ENCODE measurements at places on chromosomes 12 and 14.

- no peak for DNase-seq
Observed at GRCh38 chr14:82387699-82388098, 854.0 kb upstream of the SEL1L start.

- DNase-seq, result no peak
Observed at GRCh38 chr12:54595471-54595870, 7.0 kb upstream of the PPP1R1A start.

GRCh38 chr14:51596488-51597117, 55.1 kb upstream of the FRMD6 start:
- DNase-seq, result no peak

DNA sequence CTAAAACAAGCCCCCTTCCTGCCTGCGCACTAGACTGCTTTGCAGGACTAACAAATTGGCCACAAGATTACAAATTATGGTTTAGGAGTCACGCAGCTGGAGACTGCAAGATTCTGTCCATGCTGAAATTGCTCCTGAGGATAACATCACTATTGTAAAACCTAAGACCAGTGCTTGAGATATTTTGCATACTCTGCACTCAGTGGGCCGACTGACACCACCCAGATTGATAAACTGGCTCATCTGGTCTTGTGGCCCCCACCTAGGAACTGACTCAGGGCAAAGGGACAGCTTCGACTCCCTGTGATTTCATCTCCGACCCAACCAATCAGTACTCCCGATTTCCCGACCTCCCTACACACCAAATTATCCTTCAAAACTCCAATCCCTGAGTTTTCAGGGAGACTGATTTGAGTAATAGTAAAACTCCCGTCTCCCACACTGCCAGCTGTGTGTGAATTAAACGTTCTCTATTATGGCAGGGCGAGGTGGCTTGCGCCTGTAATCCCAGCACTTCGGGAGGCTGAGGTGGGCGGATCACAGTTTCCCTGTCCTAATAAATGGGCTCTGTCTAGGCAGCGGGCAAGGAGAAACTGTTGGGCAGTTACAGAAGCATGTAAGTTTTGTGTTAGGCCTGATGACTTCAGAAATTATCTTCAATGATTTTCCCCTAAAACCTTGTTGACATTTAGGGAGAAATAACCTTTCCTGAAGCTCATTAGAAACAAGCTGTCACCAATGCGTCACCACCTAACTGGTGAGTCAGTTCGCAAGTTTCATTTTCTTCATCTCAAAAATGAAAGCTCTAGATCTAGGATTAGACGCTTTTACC, 5.3 kb upstream of the UBC start:
- no peak for DNase-seq

GRCh38 chr12:51941604-51942003, 9.9 kb upstream of the ACVR1B start:
- DNase-seq, result no peak

- DNase-seq, result no peak
Observed at GRCh38 chr14:39733741-39734140, 301.5 kb upstream of the FBXO33 start.

GRCh38 chr14:64656986-64657385, 47.2 kb upstream of the PLEKHG3 start:
- no peak for DNase-seq

DNA sequence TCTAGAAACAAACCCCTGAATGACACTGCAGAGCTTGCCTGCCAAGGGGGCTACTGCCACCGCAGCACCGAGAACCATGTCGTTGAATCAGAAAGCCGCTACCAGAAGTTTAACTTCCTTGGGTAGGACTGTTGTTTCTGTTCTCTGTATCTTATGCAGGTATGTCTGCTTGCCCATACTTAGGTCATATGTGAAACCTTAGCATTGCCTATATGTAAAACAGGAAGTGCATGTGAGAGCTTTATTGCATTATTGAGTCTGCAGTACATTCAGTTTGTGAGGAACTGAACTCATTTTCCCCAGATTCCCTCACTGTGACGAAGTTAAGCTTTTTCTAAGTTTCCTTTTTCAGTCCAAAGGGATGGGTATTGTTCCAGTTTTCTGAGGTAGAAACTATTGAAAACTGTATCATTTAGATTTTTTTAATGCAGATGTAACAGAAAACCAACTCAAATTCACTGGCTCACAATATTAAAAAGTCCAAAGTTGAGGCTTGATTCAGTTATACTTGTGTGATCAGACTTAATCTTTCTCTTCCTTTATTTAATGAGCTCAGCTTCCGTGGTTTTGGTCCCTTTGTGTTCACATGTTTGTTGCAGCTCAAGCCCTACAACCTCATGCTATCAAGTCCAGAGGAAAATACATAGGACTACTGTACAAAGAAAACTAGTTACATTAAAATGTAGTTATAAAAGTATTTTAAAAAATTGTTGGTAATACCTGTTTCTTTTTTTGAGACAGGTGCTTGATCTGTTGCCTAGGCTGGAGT, 6.9 kb downstream of the FBXO34 start:
- DNase-seq, result no peak

DNA sequence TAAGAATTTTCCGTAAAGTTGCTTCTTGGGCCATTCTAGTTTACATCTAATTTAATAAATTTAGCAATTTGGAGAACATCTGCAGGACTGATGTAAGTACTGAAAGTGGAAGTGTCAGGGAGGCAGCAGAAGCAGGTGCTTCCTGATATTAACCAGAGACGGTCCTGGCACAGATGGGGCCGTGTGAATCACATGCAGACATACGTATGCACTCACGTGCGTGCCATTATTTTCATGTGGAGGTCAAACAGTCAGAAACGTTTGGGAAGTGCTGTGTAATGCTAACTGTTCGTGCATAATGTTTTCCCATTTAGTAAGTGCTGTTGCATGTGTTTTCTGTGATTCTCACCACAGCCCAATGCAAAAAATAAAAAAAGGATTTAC, 87.8 kb upstream of the DYNC1H1 start:
- DNase-seq, result no peak

- DNase-seq, result no peak
Observed at GRCh38 chr12:71810921-71811320, 28.6 kb upstream of the TBC1D15 start.

DNA sequence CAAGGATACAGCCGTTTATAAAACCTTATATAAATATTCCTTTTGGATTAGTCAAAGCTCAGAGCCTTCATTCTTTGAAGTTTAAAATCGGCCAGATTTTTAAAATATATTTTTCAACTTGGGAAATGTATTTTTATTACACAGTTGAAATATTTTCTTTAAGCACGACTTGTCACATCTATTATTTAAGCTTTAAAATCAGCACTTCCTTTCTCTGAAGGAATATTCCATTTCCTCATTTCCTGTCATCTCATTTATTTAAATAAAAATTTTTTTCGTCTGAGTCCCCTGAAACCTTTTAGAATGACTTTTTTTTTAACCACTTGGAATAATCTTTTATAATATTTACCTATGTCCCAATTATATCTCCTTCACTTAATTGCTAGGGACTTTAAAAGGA, 107.5 kb upstream of the PDE3A start:
- no peak for DNase-seq

DNA sequence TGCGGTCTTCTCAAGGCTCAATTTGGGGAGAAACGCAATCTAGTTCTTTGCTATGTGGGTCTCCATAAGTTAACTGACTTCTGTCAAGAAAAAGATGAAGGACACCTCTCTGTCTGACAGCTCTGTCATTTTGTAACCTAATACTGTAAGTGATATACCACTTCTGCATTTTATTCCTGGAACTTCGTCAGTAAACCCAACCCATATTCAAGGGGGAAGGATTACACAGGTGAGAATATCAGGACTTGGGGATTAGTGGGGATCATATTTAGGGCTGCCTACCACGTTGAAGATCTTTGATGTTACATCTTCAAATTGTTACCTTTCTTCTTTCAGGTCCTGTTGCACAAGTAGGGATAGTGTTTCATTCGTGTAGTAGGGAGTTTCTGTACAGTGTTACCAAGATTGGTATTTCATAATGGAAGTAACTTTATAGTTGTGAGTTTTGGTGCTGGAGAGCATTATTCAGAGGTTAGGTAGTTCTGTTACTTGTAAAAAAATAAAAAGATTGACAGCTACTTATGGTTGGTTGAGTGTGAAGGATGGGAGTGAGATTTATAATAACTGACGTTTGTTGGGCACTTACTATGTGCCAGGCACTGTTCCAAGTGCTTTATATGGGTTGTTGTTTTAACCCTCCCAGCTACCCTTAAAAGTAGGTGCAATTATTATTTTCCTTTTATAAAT, 1.6 kb downstream of the TMEM260 start:
- no peak for DNase-seq

DNA sequence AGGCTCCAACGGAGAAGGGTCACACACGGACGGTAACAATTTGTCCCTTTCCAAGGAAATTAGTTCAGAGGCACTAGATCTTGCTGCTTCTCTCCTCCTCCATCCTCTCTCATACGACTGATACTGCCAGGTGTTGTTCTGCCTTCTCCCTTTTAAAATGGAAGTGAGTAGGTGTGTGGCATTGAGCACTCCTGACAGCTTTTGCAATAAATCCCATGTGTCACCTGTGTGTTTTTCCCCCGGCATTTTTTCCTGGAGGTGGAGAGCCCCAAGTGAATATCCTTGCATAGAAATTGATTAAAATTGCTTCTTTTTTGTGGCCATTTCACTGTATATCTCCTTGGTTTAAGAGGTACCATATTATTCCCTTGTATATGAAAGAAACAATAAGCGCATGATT, 26.2 kb upstream of the AKAP5 start:
- DNase-seq, result no peak

DNA sequence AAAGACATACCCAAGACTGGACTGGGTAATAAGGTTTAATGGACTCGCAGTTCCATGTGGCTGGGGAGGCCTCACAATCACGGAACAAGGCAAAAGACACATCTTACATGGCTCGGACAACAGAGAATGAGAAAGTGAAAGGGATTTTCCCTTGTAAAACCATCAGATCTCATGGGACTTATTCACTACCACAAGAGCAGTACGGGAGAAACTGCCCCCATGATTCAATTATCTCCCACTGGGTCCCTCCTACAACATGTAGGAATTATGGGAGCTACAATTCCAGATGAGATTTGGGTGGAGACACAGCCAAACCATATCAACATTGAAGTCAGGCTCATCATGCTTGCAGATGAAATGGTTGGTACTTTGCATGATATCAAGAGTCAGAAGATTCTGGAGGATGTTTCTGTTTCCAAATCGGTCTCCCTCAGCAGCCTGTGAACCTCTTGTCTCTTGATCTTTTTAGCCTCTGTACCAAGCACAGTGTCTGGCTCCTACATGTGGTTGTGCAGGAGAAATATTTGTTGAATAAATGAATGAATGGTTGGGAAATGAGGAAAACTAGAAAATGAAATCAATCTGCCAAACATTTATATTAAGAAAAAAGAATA, 98.6 kb downstream of the VRK1 start:
- no peak for DNase-seq

GRCh38 chr12:42757624-42758119, 168.1 kb upstream of the PRICKLE1 start:
- DNase-seq, result no peak

DNA sequence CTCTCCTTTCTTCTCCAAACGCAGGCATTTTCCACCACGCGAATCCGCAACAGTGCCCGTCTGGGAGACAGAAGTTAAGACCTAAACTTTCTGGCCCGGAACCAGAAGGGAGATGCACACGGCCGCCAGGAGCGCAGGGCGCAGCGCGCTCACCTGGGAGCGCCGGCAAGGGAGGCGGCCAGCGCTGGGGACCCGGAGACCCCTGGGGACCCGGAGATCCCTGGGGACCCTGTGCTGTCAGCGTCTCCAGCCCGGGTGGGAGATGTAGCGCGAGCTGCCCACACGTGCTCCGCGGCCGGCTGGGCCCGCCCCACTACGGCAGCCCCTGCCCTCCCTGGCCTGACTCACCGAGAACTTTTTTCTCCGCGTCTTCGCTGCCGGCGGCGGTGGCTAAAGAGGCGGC, 620 bp downstream of the YBX3 start:
- peak; percentile 52 for DNase-seq

DNA sequence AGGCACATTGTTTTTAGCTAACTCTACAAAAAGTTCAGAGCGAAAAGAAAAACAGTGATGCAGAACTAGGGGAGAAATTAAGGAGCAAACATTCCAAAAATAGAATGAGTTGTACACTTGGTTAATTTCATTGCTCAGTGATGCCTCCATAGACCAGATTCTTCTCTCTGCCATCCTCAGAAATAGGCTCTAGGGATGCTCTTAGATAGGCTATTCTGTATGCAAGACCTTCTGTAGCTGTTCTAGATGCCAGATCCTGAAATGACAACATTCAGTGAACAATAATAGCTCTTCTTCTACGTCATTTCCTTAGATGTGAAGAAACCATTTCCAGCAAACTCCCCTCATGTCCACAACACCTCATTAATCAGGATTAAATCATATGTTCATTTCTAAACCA, 466.3 kb downstream of the DIO2 start:
- DNase-seq, result no peak
